ENCODE measurements at places on chromosomes 4 and X.

DNA sequence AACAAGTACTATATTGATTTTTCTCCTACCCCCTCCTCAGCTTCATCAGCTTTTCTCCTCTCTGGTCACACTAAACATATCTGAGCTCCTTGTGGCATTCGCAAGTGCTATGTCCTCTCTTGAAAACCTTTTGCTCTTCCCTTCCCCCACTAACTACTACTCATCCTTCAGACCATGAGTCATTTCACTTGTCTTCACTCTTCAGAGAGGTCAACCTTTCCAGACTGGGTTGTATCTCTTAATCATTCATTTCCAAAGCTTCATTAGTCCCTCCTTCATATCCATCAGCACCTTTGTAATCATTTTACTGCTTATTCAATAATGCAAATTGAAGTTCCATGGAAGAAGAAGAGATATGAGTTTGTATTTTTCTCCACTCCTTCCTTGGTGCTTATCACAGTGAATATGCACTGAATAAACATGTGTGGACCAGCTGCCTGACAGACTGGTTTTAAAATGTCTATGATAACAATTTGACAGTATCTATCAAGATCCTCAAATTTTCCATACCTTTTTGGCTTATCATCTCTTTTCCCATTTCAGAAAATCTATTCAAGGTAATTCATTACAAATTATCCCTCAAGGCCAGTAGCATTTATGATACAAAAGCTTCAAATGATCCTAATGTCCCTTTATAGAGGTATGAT, 28.4 kb downstream of the DDX60L start:
- DNase-seq = no peak

DNA sequence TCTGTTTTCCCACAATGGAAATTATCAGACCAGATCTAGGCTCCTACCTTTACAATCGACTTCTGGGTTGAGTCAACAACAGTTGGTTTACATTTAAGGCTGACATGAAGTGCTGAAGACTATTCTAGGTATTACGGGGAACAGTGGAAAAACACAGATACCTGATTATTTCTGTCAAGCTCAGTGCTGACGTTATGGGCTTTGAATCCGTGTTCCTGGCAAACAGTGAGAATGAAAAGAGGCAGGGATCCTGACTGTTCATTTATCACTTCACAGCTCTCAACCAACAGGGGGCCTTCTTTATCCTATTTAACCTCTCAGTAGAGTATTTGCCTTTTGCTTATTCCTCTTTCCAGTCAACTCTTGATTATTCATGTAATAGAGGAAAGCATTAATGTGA, 43.1 kb downstream of the TMEM164 start:
- no peak for DNase-seq

DNA sequence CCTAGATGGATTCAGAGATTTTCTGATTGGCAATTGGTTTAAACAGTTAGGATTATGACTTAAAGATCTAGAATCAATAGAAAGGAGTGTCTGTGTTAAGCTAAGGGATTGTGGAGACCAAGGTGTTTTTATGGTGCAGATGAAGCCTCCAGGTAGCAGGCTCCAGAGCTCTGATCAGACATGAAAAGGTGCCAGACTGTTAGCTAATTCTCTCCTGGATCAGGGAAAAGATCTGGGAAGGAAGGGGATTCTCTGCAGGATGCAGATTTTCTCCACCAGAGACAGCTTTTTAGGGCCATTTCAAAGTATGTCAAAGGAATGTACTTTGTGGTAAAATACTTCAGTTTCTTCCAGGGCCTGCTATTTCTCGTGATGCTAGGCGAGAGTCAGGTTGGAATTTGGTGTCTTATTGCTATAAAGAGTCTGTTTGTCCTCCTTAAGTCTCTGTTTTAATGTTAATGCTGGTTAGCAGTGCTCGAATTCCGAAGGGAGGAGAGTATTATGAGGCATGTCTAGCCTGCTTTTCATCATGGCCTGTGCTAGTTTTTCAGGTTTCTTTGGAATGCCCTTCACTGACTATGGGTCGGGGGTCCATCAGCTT, 12.0 kb upstream of the GPR78 start:
- DNase-seq = no peak

GRCh38 chr4:32841217-32841616, 2121.0 kb downstream of the PCDH7 start:
- no peak for DNase-seq

- DNase-seq = no peak
Observed at GRCh38 chr4:96691521-96691920, 851.6 kb downstream of the PDHA2 start.

DNA sequence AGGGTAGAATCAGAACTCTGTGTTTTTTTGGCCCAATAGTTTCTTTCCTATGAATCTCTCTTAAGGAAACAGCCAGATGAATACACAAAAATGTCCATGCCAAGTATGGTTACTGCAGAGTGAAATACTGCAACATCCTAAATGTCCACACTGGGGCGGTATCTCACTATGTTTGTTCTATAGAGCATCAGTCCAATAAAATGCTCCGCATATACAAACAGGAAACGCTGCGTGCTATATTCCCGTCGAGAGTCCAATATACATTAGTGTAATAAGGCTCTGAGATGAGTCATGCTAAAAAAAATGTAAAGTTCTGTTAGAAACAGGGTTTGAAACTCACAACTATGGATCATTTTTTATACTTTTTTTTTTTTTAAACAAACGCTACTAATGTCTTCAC, 72.9 kb upstream of the ENOX2 start:
- no peak for DNase-seq

GRCh38 chr4:16728849-16729248, 169.6 kb downstream of the LDB2 start:
- no peak for DNase-seq

DNA sequence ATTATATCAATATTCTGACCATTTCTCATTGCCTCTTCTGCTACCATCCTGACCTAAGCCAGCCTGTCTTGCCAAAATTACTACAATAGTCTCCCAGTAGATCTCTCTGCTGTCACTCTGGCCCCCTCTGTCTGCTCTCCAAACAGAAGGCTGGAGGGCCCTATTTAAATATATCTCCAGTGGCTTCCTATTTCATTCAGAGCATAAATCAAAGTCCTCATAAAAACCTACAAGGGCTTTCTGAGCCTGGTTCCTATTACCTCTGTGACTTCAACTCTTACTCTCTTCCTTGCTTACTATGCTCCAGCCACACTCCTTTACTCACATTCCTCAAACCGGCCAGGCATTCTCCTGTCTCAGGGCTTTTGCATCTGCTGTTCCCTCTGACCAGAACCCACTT, 19.0 kb downstream of the IGSF1 start:
- DNase-seq = no peak

DNA sequence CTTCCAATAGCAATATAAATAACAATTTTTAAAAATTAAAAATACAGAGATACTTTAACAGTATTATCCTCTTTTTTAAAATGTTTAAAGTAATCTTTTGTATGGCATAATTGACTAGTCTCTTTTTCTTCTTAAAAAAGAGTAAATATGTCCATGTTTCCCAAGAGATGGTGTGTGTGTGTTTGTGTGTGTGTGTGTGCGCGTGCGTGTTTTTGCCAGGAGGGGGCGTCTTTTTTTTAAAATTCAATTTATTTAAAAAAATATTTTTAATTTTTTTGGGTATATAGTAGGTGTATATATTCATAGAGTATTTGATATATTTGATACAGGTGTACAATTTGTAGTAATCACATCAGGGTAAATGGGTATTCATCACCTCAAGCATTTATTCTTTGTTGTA, 1073.7 kb downstream of the PCDH7 start:
- DNase-seq = no peak

DNA sequence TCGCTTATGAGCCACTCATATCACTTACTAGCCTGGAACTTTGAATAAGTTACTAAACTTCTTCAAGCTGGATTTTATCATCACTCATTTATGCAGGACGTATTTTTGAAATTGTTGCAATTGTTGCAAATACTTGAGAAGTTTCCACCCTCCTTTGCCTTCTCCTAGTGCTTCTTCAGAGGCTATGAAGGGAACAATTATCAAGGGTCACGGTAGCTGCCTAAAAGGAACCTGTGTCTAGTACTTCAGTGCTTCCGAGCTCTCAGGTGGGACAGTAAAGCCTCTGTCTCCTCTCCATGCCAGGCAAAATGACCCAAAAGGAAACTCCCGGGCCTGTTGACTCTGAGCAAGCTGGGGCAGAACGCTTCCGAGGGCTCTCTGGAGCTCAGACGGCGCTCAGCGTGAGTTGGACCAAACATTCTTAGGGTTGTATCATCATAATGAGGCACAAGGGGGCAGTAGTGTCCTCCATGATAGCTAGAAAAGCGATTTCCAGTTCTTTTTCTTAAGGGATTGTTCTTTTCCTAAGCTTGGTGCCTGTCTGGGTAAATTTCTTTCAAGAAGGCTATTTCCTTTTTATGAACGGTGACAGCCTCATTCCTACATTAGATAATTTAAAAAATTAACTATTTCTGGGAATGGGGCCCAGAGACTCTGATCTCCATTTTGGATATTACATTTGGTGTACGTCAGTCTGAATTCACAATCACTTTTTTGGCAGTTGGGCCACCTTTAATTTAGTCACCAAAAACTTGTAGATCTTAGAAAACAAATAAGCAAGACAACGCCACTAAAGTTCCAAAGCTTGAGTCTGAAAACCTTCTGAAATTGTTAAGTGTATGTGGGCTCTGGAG, 73.1 kb downstream of the PACRGL start:
- no peak for DNase-seq

DNA sequence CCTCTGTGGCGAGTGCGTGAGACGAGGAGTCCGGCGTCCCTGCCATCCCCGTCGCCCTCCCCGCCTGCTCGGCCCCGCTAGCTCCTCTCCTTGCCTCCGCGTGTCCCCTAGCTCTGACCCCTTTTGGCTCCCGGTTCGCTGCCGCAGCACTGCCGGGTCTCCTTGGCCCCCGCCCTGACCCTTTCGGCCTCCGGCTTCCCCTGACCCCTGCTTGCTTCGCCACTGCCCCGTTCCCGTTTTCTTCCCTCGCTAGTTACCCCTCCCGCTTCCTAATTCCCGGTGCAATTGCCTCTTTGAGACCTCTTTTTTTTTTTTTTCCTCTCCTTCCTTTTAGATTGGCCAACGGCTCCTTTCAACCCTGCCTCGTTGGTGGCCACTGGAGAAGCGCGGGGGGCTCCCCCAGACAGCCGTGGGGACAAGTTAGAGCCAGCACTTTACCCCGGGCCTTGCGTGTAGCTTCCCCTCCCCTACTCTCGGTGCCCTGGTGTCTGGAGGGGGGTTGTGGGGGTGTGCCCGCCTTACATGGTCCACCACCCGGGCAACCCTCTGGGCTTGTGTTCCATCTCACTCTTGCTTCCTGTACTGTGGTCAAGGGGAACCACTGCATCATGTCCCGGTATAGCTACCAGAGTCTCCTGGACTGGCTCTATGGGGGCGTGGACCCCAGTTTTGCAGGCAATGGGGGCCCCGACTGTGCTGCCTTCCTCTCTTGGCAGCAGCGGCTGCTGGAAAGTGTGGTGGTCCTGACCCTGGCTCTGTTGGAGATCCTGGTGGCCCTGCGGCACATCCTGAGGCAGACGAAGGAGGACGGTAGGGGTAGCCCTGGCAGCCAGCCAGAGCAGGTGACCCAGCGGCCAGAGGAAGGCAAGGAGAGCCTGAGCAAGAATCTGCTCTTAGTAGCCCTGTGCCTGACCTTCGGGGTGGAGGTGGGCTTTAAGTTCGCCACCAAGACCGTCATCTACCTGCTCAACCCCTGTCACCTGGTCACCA, 548 bp downstream of the TMEM164 start:
- DNase-seq = no peak

GRCh38 chrX:137746289-137746688, 180.4 kb downstream of the ZIC3 start:
- DNase-seq = no peak

DNA sequence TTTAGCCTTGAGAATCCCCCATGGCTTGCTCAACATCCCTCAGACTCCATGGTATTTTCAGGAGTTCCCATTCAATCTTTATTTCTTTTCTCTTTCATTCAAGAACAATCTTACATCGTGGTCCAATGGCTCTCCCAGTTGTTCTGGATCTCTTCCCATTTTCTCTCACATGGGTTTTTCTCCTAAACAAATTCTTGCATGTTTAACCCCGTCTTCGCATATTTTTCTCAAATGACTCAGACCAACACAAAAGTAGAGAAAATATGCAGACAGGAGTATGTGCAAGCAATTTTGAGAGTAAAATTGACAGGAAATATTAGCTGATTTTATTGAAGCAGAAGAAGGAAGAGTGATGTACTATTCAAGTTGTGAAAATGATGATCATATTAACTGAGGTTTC, 396.4 kb upstream of the TRAM1L1 start:
- no peak for DNase-seq

GRCh38 chr4:53905276-53905940, 159.0 kb downstream of the CHIC2 start:
- no peak for DNase-seq

DNA sequence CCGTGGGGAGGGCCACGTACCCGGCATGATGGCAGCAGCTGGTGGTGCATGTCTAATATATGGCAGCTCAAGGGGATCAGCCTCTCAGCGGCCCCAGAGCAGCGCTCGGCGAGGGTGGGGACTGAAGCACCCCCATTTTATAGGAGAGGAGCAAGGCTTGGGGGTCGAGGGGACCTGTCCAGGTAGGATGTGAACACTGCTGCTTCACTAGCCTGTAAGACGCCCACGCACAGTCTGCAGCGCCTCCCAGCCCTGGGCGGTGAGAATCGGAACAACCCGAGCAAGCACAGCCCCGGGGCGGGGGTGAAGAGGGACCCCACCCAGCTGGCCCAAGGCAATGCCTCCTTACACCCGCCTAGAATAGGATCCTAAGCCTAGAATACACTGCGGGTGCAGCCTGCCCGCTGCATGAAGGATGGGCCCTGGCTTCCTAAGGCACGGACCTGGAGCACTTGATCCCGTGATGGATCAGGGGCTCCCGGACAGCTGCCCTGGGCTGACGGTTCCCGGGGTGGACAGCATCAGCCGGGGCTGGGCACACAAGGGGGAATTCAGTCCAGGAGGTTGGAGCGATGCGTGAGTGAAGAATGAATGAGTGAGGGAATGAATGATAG, 17.6 kb downstream of the ADRA2C start:
- no peak for DNase-seq

- DNase-seq = no peak
Observed at GRCh38 chr4:72970756-72971155, 98.8 kb downstream of the COX18 start.

DNA sequence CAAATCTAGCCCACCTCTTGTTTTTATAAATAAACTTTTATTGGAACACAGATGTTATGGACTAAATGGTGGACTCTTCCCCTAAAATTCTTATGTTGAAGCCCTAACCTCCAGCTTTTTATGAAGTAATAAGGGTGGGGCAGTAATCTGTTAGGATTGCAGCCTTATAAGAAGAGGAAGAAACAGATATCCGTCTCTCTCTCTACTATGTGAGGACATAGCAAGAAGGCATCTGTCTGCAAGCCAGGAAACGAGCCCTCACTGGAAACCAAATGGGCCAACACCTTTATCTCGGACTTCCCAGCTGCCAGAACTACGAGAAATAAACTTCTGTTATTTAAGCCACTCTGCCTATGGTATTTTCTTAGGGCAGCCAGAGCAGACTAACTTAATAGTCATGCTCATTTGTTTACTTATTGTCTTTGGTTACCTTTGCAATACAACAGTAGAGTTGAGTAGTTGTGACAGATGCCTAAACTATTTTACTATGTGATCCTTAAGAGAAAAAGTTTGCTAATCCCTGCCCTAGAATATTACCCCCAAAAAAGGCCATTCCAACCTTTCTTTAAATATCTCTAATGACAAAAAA, 67.4 kb downstream of the MANBA start:
- no peak for DNase-seq

GRCh38 chr4:8127051-8127826, 31.4 kb downstream of the ABLIM2 start:
- DNase-seq = no peak

GRCh38 chr4:94918543-94918942, 160.8 kb downstream of the BMPR1B start:
- no peak for DNase-seq
